ENCODE measurements at places on chromosomes 5 and 9.

DNA sequence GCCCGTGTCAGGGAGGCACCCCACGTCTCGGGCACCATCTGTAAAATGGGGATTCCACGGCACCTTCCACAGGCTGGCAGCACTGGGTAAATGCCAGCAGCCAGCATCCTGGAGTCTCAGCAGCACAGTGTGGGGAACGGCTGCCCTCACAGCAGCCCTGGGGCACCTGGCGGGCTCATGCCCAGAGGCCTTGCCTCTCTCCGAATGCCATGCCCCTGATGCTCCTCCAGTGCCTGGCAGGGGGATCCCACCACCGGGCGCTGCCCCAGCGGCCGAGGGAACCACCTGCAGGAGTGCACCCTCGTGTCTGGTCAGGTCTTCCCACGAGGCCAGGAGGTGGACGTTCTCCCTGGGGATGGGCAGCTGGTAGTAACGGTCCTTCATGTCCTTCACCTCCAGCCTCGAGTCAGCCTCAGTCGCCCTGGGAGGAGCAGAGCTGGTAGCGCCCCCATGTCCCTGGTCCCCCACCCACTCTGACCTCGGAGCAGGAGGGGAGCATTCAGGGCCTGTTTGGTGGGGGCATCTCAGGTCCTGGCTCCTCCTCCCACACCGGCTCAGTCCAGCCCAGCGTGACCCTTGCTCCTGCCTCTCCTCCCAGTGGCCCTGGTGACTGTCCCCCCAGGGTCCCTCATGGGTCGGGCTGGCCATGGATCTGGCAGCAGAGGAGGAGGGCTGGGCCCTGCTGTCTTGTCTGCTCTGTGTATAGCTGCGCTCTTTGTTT lies 49.9 kb upstream of the NRARP start:
- no peak for DNase-seq

DNA sequence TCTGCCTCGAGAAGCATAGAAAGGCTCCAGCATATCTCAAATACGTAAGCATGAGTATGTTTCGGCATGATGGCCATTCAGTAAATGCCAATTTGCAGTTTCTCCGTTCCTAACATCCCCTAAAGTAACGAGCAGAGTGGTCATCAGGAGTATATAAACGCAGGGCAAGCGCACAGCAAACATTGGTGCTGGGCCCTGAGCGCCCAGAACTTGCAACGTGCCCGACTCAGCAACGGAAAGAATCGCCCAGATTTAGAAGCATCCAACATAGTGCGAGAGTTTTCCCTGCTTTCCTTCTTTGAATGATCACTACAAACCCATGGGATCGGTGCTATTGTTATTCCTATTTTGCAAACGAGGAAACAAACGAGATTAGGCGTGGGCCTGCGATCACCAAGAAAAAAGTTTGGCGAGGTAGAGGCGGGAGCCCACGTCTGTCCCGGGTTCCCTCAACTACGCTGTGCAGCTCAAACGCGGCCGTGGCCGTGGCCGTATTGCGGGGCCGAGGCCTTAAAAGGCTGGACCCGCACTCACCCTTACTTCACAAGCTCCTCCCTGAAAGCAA lies 505 bp downstream of the RPS14 start:
- no peak for DNase-seq

- no peak for DNase-seq
Observed at GRCh38 chr5:81006947-81007636, 46.9 kb downstream of the RASGRF2 start.

GRCh38 chr5:116320486-116320885 lies 235.7 kb downstream of the COMMD10 start:
- DNase-seq, result no peak

All from esophagus squamous epithelium (tissue), 5 donors.